ENCODE measurements at places on chromosomes 12 and 14.

GRCh38 chr12:79547735-79548609, 142.8 kb downstream of the PAWR start:
- DNase-seq, result peak; percentile 17

DNA sequence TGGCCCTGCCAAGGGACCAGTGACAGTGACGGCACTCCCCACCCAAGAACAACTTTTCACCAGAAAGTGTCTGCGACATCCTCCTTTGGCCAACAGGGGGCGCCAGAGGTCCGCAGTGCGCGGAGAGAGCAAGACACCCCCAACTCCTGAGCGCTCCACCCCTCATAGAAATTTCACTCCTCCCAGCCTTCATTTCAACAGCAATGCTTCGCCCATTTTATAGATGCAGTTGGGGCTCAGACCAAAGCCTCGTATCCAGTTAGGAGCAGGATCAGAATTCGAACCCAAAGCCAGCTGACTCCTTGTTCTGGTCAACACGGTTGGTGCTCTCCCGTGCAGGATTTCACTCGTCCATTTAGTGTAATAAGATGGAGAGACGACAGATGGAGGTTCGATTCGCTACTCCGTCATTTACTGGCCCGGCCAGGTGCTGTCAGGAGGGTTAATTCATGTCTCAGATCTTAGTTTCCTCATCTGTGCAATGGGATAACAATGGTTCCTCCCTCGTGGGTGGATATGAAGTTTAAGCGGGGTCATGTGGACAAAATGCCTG, 2.4 kb upstream of the POP5 start:
- DNase-seq, result peak; percentile 92

DNA sequence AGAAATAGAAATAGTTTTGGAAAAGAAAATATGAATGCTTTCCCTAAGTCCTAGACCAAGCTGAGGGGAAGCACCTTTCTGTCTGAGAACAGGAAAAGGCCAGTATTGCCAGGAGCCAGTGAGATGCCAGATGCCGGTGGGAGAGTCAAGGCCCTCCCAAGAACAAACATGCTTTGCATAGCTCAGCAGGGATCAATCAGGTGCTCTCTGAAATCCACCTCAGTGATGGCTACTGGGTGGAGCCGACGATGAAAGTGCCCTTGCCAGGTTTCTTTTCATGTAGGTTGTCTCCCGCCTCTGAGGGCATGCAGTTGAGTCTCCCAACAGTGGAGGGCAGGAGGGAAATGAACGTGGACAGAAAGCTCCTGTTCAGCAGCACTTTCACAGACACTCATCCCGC, 28.3 kb downstream of the DEGS2 start:
- DNase-seq, result no peak

DNA sequence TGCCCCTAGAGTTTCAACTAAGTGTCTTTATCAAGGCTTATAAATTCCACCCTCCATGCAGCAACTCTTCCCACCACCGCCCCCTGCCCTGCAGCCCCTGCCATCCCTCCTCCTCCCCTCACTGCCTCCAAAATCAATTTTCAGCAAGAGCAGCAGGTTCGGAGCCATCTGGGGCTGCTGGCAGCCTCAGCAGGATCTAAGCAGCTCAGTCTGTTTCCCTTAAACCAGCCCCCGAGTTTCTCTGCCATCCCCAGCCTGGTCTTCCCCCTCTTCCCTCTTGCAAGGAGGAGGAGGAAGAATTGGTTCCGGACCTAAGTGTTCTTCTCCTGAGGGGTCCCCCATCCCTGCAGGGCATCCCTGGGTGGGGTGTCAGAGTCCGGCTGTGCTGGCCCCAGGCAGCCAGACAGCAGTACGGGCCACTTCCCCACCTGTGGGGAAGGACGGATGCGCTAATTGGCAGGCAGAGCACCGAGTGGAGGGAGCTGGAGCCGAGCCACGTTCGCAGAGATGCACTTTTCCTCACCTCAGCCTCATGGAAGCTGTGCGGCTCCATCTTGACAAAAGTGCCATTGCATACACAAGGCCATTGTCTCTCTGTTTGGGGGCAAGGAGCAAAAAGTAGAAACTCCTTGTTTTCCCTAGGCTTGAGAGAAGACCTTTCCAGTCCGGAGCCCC, 189.3 kb downstream of the KCNA5 start:
- no peak for DNase-seq

DNA sequence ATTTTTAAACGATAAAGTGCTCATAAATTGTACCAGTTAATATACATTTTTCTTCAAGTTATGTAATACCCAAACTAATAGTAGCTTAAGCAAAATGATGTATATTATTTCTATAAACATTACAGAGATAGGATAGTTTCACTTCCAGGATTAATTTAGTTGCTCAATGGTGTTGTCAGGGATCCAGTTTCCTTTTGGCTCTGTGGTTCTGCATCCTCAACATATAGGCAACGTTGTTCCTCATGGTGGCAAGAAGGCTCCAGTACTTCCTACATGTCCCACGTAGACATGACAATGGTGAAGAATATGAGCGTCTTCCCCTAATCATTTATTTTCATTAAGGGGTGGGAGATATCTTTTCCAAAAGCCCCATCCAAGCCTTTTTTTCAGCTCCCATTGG, 60.7 kb upstream of the DCD start:
- DNase-seq, result no peak

DNA sequence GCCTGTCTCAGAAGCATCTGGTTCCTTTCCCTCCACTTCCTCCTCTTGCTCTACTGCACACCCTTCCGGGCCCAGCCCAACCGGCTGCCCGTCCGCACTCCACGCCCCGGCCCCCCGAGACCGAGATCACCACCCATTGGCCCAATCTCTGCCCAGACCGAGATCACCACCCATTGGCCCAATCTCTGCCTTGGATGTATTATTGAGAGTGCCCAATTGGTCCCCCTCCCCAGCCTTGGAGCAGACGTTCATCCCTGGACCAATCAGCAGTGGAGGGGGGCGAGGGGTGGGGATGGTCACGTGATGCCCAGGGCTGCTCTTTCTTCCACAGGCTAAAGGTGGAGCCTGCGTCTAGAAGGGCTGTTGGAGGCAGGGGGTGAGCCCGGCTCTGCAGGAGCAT, 75.6 kb upstream of the TMEM132C start:
- DNase-seq, result no peak

DNA sequence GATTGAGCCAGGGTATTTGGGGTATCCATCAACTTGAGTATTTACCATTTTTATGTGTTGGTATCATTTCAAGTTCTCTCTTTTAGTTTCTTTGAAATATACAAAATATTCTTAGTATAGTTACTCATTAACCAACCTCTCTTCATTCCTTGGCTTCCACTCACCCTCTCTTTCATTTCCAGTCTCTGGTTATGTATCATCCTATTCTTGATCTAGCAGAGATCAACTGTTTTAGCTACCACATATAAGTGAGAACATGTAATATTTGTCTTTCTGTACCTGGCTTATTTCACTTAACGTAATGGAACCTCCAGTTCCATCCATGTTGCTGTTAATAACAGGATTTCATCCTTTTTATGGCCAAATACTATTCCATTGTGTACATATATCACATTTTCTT, 86.9 kb downstream of the DACT1 start:
- DNase-seq, result no peak

DNA sequence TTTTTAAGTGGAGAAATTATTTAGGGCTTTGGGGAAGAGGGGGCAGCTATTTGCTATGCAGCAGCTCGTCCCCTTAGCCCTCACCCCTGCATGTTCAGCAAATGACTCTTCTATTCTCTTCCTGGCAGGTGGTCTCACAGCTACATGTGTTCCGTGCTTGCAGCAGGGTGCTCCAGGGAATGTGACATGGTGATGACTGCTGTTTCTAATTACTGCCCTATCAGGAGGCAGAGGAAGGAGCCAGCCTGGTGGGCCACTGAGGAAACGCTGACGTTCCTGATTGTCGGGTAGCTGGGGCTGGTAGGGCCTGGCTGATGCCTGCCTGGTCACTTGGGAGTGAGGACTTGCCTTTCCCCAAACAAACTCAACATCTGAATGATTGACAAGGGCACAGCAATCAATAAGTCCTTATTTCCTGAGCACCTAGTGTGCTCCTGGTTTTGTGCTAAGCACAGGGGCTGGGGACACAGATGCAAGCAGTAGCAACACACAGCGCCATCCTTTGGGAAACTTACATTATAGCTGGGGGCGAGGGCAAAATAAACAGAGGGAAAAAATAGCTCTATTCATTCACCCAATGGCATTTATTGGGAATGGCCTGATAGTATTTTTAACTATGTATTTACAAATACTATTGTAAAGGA, 377.8 kb downstream of the FUT8 start:
- DNase-seq, result no peak

GRCh38 chr12:86601550-86602308, 345.5 kb upstream of the MGAT4C start:
- no peak for DNase-seq

DNA sequence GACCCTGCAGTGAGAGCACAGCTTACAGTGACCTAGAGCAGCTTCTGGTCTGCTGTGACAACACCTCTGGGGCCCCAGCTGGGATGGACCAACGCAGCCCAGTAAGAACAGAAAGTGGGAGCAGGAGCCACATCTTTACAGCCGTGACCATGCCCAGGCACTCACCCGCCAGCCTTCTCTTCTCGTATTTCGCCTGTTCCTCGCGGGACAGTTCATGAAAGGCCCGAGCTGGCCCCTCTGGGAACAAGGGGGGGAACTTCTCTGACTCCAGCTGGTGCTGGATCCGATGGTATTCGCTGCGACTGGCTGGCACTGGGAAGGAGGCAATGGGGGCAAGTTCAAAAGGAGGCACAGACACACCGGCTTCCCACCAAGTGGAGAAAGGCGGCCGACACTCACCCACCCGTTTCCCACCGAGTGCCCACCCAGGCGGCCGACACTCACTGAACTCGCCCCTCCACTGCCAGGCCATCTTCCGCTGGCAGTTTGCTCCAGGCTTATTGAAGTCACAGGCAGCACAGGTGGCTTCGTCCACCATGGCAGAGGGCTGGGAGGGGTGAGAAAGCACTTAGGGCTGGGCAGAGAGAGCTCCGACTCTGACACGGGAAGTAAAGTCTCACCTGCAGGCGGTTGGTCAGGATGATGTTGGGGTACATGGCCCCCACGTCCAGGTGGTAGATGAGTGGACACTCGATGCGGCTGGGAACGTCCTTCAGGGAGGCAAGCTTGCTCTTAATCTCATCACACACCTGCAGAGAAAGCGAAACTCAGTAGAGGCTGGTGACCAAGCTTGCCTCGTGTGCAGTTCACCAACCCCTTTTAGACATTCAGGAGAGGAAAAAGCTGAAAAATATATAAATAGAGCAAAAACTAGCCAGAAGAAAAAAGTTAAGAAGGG, 18.7 kb downstream of the POLE start:
- no peak for DNase-seq

GRCh38 chr14:76710056-76711010, 50.9 kb upstream of the VASH1 start:
- DNase-seq, result peak; percentile 29

DNA sequence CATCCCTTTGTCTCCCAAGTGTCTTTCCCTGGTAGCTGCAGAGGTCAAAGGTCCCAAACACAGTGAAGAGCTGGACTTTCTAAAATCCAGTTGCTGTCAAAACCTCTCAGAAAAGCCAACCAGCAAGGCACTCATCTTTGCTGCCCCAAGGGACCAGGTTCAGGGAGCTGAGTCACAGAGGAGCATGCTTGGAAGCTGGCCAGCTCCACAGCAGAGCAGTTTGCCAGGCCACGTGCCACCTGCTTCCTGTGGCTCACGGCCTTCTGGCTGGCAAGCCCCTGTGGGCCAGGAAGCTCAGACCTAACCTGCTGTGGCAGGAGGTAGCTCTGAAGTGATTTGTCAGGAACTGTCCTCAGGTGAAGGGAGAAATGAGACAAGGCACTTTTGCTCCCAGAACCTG, 3.6 kb downstream of the ISCU start:
- peak; percentile 71 for DNase-seq

GRCh38 chr12:68349921-68350606, 17.9 kb upstream of the MDM1 start:
- DNase-seq, result no peak

- DNase-seq, result no peak
Observed at GRCh38 chr14:54148251-54148650, 191.6 kb upstream of the BMP4 start.

- no peak for DNase-seq
Observed at GRCh38 chr14:75525969-75526368, 3.7 kb downstream of the BATF start.

- no peak for DNase-seq
Observed at GRCh38 chr12:122130150-122130549, 43.9 kb downstream of the IL31 start.

DNA sequence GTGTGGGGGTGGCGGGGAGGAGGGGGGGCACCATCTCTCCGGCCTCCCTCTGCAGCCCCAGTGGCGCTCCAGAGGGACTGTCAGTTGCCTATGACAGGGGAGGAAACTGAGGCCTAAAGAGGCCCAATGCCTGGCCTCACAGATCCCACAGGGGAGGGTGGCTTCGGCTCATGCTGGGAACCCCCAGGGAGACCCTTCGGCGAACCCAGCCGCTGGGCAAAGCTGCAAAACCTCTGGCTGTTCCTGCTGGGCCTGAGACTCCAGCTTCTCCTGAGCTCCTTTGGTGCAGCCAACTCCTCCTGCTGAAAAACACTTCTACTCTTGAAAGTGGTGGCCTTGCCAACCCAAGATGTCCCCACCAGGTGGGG, 170.1 kb upstream of the RTL1 start:
- no peak for DNase-seq

DNA sequence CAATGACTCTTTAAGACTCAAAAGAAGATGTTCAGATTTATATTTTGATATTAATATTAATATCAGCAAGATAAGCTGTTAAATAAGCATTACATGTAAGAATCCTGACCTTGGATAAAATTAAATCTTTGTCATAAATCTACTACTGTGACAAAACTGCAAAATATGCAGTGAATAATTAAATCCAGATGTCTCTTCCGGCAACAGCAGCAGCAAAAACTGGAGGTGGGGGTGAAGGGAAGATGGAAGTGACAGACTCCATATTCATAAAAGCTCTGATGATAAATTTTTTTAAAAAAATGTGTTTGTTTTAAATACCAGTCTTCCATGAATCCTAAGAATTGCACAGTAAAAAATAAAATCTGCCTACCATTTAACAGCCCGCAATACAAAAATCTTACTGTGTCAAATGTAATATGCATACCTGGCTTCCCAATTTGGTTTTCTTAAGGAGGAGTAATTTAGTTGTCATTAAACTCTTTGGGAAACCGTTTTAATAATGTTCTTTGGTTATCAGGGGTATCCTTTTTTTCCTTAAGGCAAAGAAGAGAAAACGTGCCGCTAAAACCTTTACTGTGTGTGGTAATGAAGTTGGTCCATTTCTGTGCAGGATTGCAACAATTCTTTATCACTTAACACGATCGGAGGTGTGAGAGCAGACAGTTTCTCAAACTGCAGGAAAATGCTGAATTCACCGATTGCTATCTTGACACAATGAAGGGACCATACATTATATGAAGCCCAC, 478.2 kb downstream of the DIO2 start:
- DNase-seq, result no peak

GRCh38 chr12:131102493-131102931, 148.8 kb downstream of the ADGRD1 start:
- DNase-seq, result no peak

GRCh38 chr12:87930033-87930432, 99.2 kb downstream of the C12orf50 start:
- DNase-seq, result no peak

DNA sequence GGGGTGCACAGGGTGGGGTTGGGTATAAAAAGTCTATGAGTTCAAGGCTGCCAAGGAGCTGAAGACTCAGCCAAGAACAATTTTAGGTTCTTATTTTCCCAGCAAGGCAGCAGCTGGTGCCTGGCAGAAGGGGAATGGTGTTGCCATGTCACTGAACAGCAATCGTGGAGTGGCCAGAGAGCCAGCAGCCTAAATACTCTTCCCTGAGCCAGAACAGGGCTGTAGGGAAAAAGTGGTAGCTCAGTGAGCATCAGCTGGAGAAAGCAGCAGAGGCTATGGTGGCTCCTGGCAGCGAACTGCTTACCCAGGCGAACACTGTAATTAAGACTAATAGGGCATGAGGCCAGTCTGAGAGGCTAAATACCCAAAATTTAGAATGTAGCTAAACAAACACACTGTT, 334.9 kb downstream of the RMST start:
- DNase-seq, result no peak
